ENCODE measurements at places on chromosomes 7 and 10. TPM values are rescaled to one million over a fixed set of nuclear protein-coding genes. Genes with fewer than 3 reads are reported as not detected.
A peak's percentile ranks its signal among the peaks of the same experiment; 100 is the strongest.

The JAKMIP3 gene
- 0.12 TPM for total RNA-seq

The MOGAT3 gene
- total RNA-seq: not detected

The CPN1 gene
- total RNA-seq: not detected

The SORBS1 gene
- 0.26 TPM for total RNA-seq

The SPOCK2 gene
- total RNA-seq: not detected

The ATG9B gene
- 0.24 TPM for total RNA-seq

DNA sequence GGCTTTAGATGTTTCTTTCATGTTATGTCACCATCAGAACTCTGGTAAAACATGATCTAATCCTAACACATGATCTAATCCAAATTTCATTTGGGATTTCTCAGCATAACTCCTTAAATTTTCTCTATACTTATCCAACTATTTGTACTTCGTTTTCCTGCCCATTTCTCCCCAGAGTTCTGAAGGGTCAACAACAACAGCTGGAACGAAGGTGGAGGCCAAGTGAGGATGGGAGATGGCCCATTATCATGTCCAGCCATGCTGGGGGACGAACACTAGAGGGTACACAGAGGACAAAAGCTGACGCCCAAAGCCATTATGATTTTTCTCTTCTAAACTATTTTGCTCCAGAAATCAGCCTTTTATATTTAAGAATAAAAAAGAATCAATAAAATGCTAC lies 185.4 kb downstream of the DOCK4 start:
- no peak for DNase-seq
- no peaks in the 10 kb centered on the region for H3K36me3 ChIP-seq
- H3K4me1 ChIP-seq: no peaks in the 10 kb centered on the region
- no peak overlapping the region for H3K4me3 ChIP-seq

GRCh38 chr7:34900891-34901513 lies 136.3 kb downstream of the DPY19L1 start:
- no peak overlapping the region for H3K27ac ChIP-seq
- peaks cover 11% of the 10 kb centered on the region for H3K27me3 ChIP-seq
- no peak overlapping the region for H3K4me3 ChIP-seq
- H3K4me1 ChIP-seq: no peaks in the 10 kb centered on the region
- DNase-seq: no peak

- H3K36me3 ChIP-seq: no peaks in the 10 kb centered on the region
- peaks cover 13% of the 10 kb centered on the region for H3K27me3 ChIP-seq
- peaks cover 22% of the 10 kb centered on the region for H3K4me1 ChIP-seq
- no peak overlapping the region for H3K4me3 ChIP-seq
Observed at GRCh38 chr10:76550806-76551205, 1086.8 kb downstream of the KCNMA1 start.

DNA sequence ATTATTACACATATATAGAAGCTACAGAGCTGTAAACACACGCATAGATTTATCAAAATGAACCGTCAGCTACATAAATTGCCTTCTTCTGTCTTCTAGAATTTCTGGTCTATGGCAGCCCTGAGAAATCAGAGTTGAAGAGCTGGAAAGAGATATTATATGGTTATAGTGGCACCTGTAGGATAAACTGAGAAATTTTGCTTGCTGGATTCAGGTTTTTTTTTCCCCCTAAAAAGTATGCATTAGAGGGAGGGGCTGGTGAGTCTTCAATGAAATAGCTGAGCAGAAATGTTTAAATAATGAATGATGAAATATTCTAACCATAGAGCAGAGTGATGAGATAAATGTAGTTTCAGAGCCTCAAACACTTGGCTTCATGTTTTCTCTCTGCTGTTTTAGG lies 78.0 kb upstream of the DYNC1I1 start:
- no peak overlapping the region for H3K27ac ChIP-seq
- no peak for DNase-seq
- H3K36me3 ChIP-seq: no peaks in the 10 kb centered on the region
- peaks cover 1% of the 10 kb centered on the region for H3K27me3 ChIP-seq
- 0 out of 2 replicates have a peak, but pooled peaks cover 5% of the 10 kb centered on the region for H3K4me1 ChIP-seq

GRCh38 chr7:24029068-24029467 lies 254.9 kb upstream of the NPY start:
- no peaks in the 10 kb centered on the region for H3K36me3 ChIP-seq
- DNase-seq: no peak
- no peaks in the 10 kb centered on the region for H3K4me1 ChIP-seq
- no peak overlapping the region for H3K27ac ChIP-seq
- peaks cover 2% of the 10 kb centered on the region for H3K27me3 ChIP-seq

- H3K4me3 ChIP-seq: no peak overlapping the region
- no peak for DNase-seq
- H3K4me1 ChIP-seq: peaks cover 33% of the 10 kb centered on the region
- H3K36me3 ChIP-seq: peaks cover 7% of the 10 kb centered on the region
Observed at GRCh38 chr10:31774299-31774900, 154.2 kb downstream of the ARHGAP12 start.

DNA sequence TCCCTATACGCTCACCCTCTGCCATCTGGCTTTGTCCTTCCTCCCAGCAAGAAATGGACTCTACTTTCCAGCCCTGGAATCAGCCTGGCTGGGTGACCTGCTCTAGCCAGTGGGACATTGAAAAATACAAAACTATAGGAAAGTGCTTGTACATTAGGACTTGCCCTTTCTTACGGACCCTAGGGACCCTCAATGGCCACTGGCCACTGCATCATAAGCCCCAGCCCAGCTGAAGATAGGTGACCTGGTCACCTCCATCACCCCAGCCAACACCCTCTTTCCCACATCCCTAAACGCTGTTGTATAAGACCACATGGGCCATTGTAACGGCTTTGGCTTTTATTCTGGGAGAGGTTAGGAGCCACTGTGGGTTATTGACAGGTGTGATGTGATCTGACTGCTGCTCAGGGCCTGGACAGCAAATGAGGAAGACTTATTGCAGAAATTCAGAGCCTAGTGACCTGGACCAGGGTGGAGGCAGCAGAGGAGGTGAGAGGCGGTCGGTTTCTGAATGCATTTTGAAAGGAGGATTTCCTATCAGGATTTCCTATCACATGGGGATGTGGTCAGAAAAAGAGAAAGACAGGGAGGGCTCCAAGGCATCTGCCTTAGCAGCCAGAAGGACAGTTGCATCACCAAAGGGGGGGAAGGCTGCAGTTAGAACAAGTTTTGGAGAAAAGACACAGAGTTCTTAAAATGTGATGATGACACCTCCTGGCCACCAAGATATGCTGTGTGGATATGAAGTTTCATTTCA lies 2.2 kb upstream of the LMBR1 start:
- no peaks in the 10 kb centered on the region for H3K36me3 ChIP-seq
- no peak overlapping the region for H3K27ac ChIP-seq
- H3K4me1 ChIP-seq: peaks cover 28% of the 10 kb centered on the region
- peaks cover 1% of the 10 kb centered on the region for H3K27me3 ChIP-seq

DNA sequence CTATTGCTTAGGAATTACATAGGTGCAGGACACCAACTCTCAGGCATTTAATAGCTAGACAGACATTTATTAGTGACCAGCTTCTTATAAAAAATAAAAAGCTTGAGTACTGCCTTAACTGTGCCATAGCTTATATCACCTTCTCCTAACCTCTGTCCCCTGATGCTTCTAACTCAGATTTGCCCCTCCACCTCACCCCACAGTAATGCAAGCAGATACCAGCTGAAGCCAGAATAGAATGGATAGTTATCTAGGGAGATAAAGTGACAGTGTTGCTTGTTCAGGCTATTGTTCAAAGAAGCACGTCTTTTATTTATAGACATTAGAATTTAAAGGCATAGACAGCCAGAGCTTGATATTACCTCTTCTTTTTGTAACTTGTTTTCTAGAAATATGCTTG lies 99.6 kb upstream of the GLCCI1 start:
- no peak overlapping the region for H3K4me3 ChIP-seq
- DNase-seq: no peak
- H3K27me3 ChIP-seq: no peaks in the 10 kb centered on the region
- no peaks in the 10 kb centered on the region for H3K4me1 ChIP-seq
- no peaks in the 10 kb centered on the region for H3K36me3 ChIP-seq

- H3K36me3 ChIP-seq: no peaks in the 10 kb centered on the region
- no peak overlapping the region for H3K4me3 ChIP-seq
- DNase-seq: peak; percentile 34
- H3K27ac ChIP-seq: no peak overlapping the region
Observed at GRCh38 chr7:151844071-151844824, 32.7 kb downstream of the PRKAG2 start.

DNA sequence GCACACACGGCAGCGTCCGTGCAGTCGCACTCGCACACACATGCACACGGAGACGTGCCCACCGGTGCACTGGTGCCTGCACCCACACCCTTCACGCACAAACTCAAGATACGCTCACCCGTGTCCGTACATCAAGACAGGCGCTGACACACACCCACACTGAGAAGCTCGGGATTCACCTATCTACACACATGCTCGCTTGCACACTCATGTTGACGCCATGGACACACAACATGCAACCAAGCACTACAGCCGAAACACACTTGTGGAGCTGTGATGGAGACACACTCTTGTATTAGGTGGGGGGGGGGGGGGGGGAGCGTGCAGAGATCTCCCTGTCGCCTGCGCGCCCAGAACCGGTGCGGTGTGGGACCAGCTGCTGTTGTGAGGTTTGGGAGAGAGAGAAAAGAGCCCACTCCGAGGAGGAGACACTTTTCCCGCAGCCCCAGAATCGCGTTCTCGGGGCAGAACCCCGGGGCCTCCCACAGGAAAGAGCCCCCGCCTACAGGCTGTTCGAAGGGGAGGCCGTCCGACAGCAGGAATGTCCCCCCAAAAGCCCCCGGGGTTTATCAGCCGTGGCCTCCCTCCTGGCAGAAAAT lies 605 bp upstream of the NFKB2 start:
- peaks cover 2% of the 10 kb centered on the region for H3K27me3 ChIP-seq
- DNase-seq: no peak
- peak overlapping the region; percentile 86 for H3K4me3 ChIP-seq
- peak overlapping the region; percentile 92 for H3K27ac ChIP-seq

All from HFFc6 (cell line).